ENCODE measurements at places on chromosomes 7 and 10.

DNA sequence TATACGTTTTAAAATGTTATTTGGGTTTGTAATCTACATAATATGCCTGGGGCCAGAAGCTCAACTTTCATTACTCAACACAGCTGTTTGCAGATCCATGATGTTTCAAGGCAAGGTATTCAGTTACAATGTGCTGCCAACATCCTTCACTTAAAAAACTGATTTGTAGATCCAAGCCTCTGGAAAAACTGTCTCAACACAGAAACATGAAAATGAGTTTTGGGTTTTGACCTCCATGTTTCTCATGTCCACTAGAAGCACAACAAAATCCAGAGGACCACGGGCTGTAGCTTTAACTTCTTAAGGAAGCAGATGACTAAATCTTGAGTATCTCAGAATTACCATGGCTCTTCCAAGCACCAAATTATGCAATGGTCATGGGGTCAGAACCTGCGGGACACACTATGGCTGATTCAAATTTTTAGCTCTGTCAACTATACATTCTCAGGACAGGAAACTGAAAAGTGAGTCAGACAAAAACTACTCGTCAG, 247.1 kb upstream of the GRB10 start:
- no peak for DNase-seq

DNA sequence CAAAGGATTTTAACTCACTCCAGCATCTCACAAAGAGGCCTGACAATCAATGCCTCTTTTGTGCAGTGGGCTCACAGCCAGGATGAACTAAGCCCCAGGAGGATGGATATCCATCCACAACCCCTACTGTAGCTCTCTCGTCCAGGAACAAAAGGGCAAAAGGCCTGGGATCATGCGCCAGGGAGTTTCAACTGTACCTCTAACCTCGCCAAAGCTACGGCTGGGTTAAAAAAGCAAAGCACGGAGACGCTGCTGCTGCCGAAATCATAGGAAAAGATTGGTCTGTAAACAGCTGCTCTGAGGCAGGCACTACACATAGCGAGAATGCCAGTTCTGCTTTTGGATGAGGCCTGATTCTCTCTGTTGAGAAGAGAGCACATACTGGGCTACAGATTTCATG, 32.1 kb downstream of the VSTM4 start:
- no peak for DNase-seq

DNA sequence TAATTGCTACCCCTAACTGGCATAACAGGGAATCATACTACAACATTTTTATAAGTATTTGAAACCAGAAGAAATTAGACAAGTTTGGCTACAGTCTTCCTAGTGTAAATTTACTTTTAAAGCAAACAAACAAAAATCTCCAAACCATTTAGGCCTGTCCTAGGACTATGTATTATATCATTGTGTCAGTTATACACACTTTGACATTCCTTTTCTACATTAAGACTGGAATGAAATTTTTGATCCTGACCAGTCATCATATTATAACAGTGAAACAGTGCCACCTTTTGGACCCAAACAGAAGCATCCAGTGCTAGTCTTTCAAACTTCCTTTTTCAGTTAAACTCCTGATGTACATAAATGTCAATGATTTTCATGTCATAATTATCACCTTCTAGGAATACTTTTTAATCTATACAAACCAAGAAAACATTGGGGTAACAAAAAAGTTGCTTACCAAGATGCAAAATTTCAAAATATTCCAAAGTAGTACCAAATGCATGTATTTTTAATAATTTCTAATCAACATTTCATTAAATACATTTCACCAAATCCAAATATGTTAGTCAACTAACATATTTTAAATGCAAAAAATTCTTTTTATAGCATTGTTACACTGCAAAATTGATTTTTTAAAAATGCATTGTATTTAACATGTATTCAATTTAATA, 75.7 kb downstream of the IMMP2L start:
- peak; percentile 67 for DNase-seq

DNA sequence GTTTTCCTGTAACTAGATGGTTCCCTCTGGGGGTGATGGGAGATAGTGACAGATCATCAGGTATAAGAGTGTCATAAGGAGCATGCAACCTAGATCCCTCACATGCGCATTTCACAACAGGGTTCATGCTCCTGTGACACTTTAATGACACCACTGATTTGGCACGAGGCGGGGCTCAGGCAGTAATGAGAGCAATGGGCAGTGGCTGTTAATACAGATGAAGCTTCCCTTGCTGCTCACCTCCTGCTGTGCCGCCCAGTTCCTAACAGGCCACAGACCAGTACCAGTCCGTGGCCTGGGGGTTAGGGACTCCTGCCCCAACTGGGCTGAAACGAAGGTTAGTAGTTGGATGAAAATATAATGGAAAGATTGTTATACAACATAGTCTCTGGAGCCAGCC, 201.6 kb upstream of the LRRN3 start:
- no peak for DNase-seq

DNA sequence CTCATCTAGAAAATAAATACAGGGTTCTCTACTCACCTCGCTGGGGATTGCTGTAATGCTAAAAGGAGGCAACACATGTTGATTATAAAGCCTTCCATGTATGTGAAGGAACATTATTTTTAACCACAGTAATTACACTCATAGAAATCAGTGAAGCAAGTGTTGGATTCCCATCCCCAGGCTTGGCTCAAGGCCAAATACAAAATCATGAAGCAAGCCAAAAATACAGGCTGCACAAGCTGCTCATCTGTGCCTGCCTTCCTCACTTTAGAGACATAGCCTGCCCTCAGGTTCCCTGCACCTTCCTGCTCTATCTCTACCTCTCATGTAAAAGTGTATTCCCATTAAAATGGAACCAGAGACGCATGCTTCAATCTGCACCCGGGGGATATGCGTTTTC, 1077.1 kb upstream of the C7orf33 start:
- DNase-seq = no peak

- no peak for DNase-seq
These were observed 152.5 kb downstream of the PLXDC2 start for GRCh38 chr10:19968745-19969144.

GRCh38 chr7:55441774-55442522, 76.8 kb downstream of the LANCL2 start:
- no peak for DNase-seq

DNA sequence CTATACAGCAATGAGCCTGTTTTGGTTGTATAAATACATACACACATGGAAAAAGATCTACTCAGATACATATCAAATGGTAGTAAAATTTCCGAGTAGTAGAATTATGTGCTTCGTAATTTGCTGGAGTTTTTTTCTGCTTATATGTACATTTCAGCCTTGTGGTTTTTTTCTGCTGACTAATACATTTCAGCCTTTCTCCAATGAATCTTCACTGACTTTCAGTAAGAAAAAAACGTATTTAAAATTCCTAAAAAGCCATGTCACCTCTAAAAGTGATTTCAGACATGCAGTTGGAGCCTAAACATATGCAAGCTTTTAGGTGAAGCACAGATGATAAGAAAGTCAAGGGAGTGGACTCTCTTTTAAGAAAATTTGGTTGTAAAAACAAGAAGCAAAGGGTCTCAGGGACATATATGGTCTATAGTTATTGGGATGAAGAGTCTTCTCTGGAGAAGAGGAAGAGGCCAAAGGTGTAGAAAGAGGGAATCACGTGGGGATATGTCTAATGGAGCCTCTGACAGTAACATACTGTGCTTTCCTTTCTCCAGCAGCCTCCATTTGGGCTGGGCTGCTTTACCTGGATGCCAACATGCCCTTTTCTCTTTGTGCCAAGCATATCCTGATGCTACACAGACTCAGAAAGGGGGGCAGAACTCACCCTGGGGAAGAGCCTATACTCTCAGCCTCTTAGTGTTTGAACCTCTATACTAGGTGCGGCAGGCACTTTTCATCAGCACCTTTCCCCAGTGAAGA, 2.4 kb downstream of the AMPH start:
- no peak for DNase-seq

DNA sequence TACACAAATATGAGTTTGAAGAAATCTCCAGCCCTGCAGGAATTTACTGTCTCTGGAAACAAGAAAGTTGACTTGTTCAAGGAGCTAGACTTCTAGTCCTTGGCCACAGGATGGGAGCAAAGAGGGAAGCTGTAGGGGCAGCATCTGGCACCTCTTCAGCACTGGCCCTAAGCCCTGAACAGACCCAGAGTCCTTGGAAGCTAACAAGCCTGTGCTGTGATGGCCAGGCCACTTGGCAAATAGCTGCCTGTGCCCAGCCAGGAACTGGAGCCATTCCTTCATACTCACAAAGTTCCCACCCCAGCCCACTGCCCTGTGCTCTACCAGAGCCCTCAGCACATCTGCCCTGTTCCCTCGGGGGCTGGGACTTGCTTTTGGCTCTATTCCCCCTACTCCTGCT, 9.4 kb upstream of the COL13A1 start:
- DNase-seq = no peak

DNA sequence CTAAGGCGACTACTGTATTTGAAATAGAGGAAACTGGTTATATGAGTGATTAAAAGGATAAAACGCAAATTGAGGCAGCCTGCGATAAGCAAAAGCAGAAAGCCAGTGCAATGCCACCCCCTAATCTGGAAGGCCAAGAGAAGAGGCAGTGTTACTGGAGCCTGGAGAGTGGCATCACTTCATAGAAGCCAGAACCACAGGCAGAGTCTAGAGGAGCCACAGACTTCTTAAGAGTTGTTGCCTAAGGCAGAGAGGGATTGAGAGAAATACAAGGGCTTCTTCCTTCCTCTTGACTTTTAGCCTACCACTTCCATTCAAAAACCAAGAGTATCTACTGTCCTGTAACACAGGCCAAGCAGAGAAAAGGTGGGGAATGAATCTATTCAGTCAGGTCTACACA, 94.9 kb upstream of the SKAP2 start:
- no peak for DNase-seq

DNA sequence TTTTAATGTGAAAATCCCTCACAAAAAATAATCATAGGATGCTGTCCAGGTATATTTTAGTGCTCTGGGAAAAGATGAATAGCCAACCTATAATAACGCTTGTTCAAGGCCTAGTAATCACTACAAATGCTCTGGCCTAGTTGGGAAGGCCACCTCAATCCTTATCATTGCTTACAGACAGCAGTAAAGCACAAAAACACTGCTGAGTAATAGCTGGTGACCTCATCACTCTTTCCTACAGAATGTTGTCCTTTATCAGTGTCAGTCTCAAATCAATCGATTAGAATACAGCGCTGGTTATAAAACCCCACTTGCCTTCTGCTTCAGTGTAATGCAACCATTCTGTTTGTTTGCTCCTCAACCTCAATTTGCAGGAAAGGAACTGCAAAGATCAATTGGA, 72.6 kb upstream of the STEAP1 start:
- no peak for DNase-seq

DNA sequence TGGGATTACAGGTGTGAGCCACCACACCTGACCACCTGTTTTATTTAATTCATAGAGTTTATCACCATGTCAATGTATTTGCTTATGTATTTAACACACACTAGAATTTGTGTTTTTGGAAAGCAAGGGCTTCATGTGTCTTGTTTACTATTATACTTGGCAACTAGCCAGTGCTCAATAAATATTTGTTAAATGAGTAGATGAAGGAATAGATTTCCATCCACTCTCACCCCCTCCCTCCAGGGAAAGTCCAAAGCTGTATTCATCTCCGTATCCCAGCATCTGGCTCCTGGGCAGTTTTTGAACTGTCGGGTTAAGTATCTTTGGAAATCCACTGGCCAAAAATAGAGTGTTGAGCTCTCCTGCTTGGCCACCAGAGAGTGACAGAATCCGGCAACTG, 4.6 kb upstream of the RADIL start:
- DNase-seq = no peak

- DNase-seq = no peak
These were observed 58.6 kb downstream of the EBLN1 start for GRCh38 chr10:22159180-22159579.

- DNase-seq = no peak
These were observed 113.2 kb upstream of the INHBA start for GRCh38 chr7:41816111-41816510.

DNA sequence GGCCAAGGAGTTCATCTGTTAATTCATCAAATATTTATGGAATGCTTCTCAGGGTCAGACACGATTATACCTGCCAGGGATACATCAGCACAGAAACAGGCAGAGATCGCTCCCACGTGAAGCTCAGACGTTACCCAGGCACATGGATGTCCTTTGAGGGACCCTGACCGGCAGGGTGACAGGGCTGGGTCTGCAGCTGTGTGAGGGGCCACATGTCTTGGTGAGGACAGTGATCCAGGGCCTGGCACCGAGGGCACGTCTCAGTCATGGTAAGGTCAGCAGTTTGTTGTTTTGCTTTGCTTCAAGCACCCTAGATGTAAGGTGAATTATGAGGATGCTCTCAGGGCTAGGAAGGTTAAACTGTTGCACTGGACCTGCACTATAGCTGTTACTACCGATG, 227.9 kb downstream of the WDR37 start:
- no peak for DNase-seq

DNA sequence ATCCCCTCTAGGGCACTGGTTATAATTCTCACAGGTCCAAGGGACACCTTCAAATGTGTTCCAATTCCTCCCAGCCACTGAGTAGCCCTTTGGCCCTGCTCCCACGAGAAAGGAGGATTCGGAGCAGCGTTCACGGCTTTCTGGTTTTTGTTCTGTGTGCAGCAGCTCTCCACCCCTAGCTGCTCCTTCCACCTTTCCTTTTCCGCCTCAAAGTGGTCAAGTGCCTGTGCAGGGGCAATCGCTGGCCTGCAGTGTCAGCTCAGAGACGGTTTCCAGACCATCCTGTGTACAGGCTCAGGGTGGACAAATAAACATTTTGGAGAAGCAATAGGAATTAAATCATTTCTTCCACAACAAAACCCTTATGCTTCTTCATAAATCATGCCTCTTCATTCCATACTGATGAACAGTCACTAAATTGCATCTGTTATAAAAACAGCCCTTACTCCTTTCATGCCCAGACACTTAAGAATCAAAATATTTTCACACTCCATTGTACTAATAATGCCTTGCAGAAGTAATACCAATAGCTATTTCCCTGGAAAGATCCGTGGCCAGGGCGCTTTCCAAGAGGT, 1.1 kb downstream of the KIAA1549 start:
- no peak for DNase-seq

DNA sequence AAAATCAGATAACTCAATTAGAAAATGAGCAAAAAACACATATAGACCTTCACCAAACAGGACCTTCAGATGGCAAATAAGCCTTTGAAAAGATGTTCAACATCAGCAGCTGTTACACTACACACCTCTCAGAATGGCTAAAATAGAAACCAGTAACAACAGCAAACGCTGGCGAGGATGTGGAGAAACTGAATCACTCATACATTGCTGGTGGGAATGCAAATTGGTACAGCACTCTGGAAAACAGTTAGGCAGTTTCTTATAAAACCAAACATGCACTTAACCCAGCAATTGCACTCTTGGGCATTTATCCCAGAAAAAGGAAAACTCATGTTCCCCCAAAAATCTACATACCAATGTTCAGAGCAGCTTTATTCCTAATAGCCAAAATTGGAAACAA, 37.7 kb upstream of the SMARCD3 start:
- no peak for DNase-seq

GRCh38 chr7:149719050-149719899, 54.1 kb downstream of the ZNF467 start:
- DNase-seq = no peak

- DNase-seq = no peak
These were observed 14.1 kb upstream of the GOT1 start for GRCh38 chr10:99444383-99445045.

- no peak for DNase-seq
These were observed 75.5 kb downstream of the ZNF777 start for GRCh38 chr7:149385195-149385950.

Measured in NCI-H2081 treated with DMSO at 0.1 percent for 48 hours (cell line).